ENCODE measurements at places on chromosomes 1 and 21.

DNA sequence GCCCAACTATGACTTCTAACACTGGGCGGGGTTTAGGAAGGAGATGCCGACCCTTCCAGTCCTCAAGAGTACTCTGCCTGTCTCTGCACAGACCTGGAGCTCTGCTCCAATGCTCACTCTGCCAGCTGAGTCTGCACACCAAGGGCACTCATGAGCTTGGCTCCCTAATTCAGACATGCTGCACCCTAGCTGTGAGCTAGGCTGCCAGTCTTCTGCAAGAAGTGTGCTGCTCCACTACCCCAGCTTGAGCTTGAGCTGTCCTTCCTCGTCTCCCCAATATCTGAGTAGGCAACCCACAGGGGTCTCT lies 13.2 kb downstream of the TP53BP2 start:
- no peak for DNase-seq

GRCh38 chr1:175195798-175196197 lies 3.2 kb upstream of the KIAA0040 start:
- DNase-seq, result no peak

GRCh38 chr1:203228670-203229069 lies 803 bp downstream of the CHIT1 start:
- DNase-seq, result no peak

DNA sequence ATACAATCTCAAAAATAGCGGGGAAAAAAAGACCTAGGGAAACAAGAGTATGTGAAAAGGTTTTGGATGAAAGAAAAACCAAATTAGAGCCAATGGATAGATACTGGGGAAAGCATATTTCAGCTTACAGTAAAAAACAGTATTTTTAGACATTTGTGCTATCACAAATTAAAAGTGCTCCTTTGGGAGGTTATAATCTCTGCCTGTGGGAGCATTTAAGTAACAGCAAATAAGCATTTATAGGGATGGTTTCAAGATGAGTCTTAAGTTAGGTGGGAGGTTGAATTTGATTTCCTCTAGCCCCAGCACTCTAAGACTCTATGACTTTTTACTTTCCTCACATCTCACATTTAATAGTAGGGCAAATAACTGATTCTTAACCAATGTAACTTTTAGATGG lies 79.6 kb upstream of the SLFNL1 start:
- DNase-seq, result no peak

DNA sequence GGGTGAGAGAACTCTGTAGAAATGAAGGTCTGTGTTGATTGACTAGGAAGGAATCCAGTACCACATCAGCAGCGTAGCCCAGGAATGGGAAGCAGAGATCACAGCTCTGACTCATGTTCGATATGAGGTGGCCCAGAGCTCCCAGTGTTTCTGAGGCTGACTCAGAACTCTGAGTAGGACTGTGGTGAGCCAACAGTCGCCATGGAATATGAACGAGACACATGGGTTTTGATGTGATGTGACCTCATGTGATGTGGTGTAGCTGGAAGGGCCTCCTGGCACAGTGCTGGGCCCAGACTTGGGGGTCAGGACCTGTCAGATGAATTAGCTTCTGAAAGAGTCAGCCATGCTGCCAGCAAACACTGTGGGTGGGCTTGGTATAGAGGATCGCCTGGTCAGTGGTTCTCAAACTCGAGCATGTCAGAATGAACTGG lies 237.0 kb downstream of the MRPL39 start:
- DNase-seq, result no peak

DNA sequence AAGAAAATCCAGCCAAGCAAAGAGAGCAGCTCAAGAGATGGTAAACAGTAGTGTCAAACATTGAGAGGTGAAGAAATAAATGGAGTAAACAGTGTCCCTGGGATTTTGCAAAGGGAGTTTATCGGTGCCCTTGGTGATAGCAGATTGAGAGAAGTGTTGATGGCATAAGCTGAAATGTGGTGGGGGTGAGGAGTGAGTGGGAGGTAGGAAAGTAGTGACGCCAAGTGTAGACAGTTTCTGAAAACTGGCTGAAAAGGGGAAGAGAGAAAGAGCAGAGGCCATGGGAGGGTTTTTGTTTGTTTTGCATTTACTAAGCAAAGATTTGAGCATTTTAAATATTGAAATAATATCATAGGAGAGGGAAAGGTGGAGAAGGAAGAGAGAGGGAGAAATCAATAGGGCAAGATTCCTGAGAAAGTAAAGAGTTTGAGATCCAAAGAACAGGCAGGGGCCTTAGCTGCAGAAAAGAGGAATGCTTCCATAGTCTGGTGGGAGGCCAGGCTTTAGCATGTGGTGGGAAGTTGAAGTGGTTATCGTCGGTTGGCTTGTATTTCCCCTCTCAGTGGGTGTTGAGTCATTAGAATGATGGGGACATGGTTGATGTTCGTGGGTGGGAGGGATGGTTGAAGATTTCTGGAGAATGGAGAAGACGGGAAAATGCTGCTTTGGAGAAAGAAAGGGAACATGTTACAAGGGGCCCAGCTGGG lies 26.8 kb upstream of the RASAL2 start:
- no peak for DNase-seq

All from right hindlimb (tissue), 1 donor.